ENCODE measurements at places on chromosomes 12 and 14.

GRCh38 chr14:103246070-103246469, 88.0 kb upstream of the EIF5 start:
- DNase-seq: no peak

GRCh38 chr12:105343836-105344235, 13.3 kb downstream of the C12orf75 start:
- no peak for DNase-seq

DNA sequence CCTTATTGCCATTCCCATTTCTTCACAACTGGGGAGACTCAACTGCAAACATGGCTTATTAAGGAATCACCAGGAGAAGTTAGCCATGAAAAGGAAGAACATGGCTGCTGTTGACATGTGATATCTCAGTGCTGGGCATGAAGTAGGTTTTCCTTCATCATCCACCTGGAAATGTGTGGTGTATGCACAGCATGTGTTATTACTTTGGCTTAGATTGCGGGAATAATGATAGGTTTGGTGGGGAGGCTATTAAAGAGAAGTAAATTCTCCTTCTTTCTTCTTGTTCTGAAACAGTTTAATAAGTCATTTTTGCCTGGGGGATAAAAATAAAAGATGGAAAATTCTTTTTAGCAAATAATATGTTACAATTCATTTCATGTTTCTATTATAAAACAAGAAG, 23.7 kb upstream of the CLEC14A start:
- DNase-seq: no peak

GRCh38 chr12:109497675-109498074, 20.2 kb downstream of the UBE3B start:
- peak; percentile 5 for DNase-seq

DNA sequence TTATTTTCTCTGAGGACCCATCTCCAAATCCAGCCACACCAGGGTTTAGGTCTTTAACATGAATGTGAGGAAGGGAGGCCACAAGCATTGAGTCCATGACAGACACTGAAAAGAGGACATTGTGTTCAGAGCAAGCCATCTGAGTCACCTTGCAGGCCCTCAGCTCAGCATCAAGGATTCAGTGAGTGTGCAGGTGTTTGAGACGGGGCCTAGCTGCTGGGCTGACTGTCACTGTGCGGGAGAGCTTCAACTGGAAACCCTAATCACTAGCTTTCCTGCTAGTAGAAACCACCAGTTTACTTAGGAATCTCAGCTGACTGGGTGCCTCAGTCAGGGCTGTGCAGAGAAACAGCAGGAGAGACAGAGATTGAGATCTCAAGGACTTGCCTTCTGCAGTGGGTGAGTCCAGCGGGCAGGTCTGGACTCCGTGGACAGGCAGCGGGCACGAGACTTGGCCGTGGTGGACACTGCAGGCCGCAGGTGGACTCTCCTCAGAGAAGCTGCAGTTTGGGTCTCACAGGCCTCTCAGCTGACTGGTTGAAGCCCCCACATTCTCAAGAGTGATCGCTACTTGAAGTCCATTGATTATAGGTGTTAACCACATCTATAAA, 86.1 kb upstream of the DYNC1H1 start:
- no peak for DNase-seq

DNA sequence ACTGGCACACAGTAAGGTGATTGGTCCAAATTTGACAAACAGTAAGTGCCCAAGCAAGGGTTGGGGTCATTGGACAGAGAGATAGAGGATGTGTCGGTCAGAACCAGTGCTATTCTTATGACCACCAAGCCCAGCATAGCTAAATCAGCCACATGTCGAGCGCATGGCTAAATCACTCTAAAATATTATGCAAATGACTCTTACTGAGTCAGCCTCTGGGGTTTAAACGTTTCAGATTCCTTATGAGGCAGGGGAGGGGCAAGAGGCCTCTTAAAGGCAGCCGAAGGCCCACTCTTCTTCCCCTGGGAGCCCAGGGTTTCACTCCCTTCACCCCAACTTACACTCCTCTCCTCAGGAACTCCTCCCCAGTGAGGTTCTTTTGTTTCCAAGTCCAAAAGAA, 603 bp upstream of the ENDOU start:
- DNase-seq: peak; percentile 74

- peak; percentile 8 for DNase-seq
Measured at GRCh38 chr12:95736631-95737030, 53.9 kb downstream of the NTN4 start.

DNA sequence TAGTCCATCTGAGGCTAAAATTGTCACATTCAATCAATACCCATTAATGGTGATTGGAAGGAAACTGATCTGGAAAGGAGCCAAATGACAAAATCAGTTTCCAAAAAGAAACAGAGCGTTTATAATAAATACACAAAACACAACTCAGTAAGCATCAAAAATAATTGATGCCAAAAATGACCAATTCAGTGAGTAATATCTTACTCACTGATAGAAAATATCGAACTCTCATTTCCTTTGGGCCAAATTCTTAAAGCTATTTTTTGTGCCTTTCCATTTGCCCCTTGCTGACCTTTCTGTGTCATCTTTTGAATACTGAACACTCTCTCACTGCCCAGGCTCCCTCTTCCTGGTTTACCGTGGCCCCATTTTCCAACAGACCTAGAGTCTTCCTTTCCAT, 22.5 kb upstream of the ATP2B1 start:
- peak; percentile 84 for DNase-seq

DNA sequence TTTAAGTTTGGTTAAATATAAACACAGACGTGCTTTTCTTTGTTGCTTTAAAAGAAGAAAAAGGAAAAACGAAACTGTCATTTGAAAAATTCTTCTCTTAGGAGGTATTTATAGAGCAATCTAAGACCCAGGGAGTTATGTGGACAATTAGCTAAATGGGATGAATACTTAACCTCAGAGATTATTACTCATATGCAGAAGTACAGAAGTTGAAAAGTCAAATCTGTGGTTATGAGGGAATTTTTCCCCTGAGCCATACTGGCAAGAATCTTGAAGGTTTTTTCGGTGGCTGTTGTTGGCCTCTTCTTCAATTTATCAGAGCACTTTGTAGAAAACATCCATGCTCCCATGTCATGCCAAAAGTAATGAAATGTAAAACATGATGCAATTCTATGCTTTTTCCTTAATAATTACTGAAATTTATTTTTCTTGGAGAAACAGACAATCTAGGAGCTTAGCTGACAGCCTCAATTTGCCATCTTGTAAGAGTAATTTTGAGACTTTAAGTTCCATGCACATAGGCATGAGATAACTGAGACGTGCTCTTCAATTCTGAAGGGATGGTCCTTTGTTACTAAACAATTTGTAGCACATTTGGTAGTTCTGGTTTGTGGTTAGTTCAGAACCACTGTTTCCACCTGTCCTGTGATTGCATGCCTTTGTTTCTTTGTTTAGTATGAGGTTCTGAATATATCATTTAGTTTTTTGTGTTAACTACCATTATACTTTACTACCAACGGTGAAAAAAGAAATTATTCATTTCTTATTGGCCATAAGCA, 126.6 kb downstream of the BCAT1 start:
- DNase-seq: peak; percentile 83

DNA sequence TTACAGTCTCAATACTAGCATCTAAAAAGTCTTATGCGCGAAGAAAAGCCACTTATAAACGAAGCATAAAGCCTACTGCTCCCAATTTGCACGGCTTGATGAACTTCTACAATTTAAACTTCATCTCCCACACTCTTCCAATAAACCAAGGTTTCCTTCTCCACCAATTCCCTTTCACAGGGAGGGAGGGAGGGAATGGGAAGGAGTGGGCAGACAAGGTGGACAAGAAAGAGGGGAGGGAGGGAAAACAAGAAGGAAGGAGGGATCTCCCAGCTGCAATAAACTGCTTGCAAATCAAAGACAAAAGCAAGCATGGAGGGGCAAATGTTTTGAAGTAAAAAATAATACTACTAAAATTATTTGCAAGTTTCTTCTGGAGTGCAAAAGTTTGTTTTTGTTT, 64.5 kb downstream of the MED13L start:
- DNase-seq: no peak

DNA sequence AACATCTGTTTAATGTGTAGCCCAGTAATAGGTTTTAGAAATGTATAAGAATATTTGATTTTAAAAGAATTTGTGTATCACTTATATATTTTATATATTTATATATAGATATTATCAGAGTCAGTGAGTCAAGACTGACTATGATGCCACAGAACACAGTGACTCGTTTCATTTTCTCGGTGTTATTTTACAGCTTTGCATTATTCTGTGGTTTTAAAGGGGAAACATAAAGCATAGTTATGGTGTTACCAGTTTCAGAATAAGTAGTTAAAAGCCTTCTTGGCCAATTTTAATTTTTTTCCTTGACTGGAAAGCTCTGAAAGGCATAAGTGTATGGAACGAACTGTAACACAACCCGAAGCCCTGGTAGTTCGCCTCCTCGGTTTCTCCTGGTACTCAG, 91.0 kb downstream of the GRIP1 start:
- DNase-seq: peak; percentile 2

DNA sequence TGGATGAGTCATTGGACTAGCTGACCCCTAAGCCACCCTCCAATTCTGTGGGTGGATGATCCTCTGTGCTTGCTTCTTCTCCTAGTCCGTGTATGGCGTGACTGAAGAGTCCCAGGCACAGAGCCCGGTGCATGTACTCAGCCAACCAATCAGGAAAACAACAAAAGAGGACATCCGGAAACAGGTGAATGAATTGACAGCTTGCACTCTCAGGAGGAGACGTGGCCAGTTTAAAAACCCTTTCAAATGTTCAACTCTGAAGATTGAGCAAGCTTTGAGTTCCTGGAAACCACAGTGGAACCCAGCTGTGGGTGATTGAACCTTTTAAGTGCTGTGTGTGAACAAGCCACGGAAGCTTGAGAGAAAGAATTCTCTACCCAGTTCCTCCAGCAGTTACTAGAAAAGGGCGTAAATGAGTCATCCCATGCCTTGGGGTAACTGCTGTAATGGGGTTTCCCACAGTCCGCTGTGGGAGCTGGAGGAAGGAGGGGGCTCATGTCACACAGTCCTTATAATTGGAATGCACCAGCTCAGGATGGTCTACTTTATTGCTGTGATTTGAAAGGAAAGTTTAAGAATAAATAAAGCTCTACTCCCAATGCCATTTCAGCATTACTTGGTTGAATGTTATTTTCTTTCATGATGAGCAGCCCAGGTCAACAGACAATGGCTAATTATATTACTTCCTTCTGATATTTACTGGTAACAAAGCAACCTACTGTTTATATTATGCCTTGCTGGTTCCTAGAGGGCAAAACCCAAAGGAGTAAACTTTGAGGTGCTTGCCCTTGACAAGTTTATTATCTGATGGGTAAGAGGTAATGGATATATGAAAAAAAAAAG, 417.0 kb downstream of the DPF3 start:
- DNase-seq: peak; percentile 57

DNA sequence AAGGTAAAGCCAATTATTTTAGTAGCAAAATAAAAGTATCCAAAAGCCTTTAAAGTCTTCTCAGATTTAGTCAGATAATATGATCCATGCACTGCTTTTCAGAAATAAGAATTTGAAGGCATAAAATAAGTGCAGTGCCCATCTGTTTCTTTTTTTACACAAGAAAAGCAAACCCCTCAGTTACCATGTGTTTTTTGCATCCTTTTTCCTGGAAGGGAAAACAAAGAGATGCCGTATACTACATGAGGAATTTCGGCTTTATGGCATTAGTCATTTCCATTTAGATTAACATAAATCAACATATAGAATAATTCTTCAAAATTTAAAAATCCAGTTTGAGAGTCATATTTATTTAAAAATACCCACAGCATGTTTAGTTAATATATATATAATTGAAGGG, 70.0 kb upstream of the GNPNAT1 start:
- no peak for DNase-seq

GRCh38 chr14:77204459-77204771, 22.8 kb downstream of the TMEM63C start:
- DNase-seq: no peak

All from HCEC 1CT (cell line).